ENCODE measurements at places on chromosomes 13 and 19. TPM values are rescaled to one million over a fixed set of nuclear protein-coding genes. Genes with fewer than 3 reads are reported as not detected.

DNA sequence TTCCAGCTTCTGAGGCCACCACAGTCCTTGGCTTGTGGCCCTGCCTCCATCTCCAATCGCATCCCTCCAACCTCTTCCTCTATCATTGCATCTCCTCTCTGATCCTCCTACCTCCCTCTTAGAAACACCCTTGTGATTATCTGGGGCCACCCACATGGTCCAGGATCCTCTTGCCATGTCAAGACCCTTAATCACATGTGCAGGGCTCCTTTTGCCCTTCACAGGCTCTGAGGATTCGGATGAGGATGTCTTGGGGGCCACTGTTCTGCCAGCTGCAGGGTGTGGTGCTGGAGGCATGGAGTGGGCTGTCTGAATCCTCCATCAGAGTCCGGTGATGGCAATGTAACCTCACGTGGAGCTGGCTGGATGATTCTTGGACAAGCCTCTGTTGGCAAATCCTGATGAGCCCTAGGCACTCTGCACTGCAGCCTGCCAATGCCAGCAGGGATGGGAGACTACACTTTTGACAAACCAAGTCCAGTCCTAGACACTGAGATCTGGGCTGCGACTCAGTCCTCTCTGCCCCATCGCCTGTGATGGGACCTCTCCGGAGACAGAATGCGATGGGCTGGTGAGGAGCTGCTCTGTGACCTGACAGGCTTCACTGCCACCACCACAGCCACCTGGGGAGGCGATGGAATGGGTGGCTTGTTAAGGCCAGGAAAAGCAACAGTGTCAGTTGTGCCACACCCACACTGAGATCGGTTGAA lies 61.2 kb downstream of the CCDC70 start:
- DNase-seq: no peak

DNA sequence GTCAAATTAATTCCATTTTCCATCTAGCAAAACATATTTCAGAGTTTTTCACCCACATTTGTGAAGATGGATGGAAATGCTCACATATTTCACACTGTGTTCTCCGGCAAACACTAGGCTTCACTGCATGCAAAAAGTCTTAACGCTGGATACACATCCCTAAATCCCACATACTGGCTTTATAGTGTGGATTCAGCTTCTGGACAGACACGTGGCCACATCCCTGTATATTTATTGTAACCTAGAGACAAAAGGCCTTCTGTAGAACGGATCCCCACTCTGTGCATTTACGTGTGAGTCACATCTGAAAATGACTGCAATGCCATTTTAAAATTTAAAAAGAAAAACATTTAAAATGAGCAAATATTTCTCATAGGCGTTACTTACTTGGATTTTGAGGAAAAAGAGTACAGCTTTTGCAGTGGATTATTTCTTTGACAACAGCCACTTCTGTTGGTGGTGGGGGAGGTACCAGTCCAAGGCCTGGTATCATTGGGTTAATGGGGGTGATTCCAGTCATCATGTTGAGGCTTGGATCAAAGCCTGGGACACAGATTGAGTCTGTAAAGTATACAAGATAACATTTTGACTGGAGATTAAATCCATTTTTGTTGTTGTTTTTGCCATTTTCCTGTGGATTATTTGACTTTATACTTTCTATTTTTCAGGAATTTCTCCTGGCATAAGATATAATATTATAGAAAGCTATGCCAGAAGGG lies 337.7 kb downstream of the DNAJC15 start:
- no peak for DNase-seq

GRCh38 chr19:39171479-39172465 lies 25.0 kb upstream of the NCCRP1 start:
- no peak for DNase-seq

DNA sequence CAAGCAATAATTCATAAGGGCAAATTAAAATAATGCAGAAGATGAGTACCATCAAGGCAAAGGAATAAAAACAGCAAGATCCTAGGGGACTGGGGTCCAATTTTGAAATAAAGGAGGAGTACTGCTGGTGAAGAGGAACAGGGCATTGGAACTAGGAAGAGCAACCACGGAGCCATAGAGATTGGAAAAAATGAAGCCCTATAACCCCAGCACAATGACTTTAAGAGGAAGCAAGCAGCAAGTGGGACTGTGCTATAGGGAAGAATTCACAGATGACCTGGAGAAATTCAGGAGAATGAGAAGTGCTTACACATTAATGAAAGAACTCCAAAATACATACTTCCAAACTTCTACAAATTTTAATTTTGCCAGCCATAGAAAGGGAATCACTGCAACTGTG lies 44.9 kb upstream of the ITM2B start:
- DNase-seq: no peak

RDH8 gene
- not detected for total RNA-seq

GRCh38 chr19:44735011-44735410 lies 13.5 kb upstream of the BCL3 start:
- DNase-seq: no peak

DPF1 gene
- total RNA-seq: 1.2 TPM

ZIC5 gene
- not detected for total RNA-seq

GRCh38 chr19:18987456-18987855 lies 45.9 kb downstream of the SUGP2 start:
- no peak for DNase-seq

ZNF345 gene
- 3.5 TPM for total RNA-seq

ZNF835 gene
- total RNA-seq: 2.8 TPM

DNA sequence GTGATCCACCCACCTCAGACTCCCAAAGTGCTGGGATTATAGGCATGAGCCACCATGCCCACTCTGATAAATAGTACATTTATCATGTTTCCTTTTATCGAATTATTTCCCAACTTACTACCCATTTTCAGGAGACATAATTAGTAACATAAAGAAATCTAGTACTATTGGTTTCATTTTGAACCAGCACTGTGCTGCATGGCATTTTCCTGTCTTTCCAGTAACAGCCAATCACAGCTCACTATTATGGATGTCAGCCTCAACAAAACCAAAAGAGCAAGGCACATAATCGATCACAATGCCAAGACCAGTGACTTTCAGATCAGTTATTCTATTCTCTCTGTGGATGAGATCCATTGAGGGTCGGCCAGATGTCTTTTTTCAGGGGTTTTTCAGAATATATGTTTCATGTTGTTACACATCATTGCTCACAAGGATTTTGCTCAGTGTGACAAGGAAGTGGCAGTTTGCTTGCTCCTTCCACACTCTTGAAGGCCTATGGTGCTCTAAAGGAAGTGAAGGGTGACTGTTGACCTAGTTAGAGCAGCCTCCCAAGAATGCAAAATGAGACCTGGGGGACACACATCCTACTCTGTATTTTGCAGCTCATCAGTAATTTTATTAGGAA lies 233.4 kb downstream of the KCNRG start:
- no peak for DNase-seq

ZNF772 gene
- total RNA-seq: 7.5 TPM

- DNase-seq: no peak
These were observed 416 bp upstream of the DOCK9 start for GRCh38 chr13:98978280-98978679.

MAB21L1 gene
- not detected for total RNA-seq

DNA sequence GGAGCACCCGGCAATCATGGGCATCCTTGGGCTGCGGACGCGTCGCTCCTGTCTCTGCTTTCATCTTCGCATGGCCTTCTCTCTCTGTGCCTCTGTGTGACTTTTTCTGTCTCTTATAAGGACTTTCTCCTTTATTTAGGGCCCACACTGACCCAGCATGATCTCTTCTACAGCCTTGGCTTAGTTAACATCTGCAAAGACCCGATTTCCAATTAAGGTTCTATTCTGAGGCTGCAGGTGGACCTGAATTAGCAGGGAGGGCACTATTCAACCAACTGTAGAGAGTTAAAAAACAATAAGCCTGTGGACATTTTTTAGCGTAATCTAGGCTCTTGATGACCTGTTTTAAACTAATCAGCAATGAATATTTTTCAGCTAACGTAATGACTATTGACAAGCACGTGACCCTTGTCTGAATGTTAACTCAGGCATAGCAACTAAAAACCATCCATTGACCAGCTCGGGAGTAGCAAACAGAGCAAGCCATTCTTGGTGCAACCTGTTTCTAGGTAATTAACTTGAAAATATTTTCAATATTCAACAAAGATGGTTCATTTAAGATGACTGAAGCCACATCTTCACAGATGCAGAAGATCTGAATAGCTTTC lies 15.2 kb downstream of the F10 start:
- no peak for DNase-seq

DNA sequence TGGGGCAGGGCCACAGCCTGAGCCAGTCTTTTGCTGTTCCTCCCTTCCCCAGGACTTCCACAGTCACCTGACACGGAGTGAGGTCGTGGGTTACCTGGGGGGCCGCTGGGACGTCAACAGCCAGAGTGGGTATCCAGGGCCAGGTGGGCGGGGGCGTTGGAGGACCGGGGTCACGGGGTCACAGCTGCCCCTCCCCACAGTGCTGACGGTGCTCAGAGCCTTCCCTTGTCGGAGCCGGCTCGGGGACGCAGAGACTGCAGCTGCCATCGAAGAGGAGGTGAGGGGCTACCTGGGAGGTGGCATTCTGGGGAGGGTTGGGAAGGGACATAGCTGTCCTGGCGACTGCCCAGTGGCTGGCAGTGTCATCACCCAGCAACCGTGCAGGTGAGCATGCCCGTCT lies 11.5 kb downstream of the MPND start:
- no peak for DNase-seq

FFAR1 gene
- 0.23 TPM for total RNA-seq

GRCh38 chr19:5891938-5892771 lies 11.4 kb downstream of the NDUFA11 start:
- DNase-seq: peak; percentile 47

ZNF382 gene
- 14.9 TPM for total RNA-seq

KLK15 gene
- not detected for total RNA-seq

GRCh38 chr19:50358483-50359327 lies 6.7 kb downstream of the NAPSA start:
- peak; percentile 87 for DNase-seq

ATP8B3 gene
- total RNA-seq: 8.4 TPM

- no peak for DNase-seq
These were observed 4.7 kb upstream of the POMP start for GRCh38 chr13:28654276-28654675.

- DNase-seq: no peak
These were observed 39.4 kb downstream of the VAV1 start for GRCh38 chr19:6811906-6812305.

DNA sequence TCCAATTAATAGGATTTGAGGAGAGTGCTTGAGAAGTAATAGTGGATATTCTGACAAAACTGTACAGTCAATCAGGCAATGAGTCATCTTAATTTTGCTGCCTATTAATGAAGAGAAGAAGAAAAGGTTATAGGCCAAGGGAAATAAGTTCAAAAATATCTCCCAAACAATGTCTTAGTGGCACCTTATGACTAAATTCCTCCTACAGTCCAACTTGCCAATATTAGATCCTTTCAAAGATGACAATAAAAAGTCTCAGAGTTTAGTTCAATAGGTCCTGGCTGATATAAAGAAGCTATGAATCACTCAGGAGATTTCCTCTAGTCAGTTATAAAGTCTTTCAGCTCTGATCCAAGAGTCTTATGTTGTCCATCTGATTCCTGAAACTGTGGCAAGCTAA lies 27.9 kb downstream of the UGGT2 start:
- no peak for DNase-seq

SYT5 gene
- not detected for total RNA-seq

ZNF93 gene
- total RNA-seq: 21.7 TPM

DNA sequence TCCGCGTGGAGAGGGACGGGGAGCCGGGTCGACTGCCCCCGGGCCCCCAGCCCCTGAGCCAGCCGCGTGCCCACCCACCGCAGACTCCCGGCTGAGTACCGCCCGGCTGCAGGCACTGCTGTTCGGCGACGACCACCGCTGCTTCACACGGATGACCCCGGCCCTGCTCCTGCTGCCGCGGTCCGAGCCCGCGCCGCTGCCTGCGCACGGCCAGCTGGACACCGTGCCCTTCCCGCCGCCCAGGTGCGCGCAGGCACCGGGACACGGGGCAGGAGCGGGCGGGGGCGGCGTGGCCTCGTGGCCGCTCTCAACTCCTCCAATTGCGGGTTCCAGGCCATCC lies 1.6 kb downstream of the AMH start:
- DNase-seq: no peak

GRCh38 chr19:13092158-13092543 lies 10.5 kb downstream of the LYL1 start:
- no peak for DNase-seq

DNA sequence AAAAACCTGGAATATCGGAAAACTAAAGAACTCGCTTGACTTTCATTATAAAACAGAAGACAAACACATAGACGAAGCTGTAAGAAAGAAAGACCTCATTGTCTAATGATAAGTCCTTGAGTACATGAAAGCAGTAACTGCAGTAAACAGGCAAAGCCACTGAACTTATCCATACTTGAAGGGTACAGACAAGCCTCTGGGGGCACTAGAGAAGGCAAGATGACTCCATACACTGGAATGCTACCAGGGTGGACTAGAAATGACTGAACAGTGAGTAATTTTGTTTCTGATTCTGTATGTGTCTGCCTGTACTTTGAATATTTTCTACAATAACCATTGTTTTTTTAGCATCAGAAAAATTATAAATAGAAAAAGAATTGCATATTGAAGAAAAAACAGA lies 507.9 kb downstream of the UQCRFS1 start:
- DNase-seq: no peak

DNA sequence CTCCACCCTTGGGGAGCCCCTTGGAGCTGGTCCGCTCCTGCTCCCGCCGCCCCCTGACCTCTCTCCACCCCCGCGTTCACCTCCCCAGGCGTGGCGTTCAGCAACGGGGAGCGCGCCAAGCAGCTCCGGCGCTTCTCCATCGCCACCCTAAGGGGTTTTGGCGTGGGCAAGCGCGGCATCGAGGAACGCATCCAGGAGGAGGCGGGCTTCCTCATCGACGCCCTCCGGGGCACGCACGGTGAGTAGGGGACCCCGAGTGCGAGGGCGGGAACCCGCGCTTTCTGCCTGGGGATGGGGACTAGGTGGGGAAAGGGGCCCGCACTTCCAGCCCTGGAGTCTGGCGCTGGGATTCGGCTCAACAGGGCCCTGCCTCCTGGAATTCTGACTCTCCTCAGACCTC lies 1.7 kb downstream of the CYP2A13 start:
- peak; percentile 8 for DNase-seq

CGB2 gene
- total RNA-seq: 0.43 TPM

- DNase-seq: peak; percentile 57
These were observed 2.9 kb downstream of the DAZAP1 start for GRCh38 chr19:1410136-1410786.

DENND1C gene
- 49.5 TPM for total RNA-seq

SHANK1 gene
- total RNA-seq: not detected

ADGRE3 gene
- total RNA-seq: 0.30 TPM

FAM83E gene
- 4.1 TPM for total RNA-seq

DNA sequence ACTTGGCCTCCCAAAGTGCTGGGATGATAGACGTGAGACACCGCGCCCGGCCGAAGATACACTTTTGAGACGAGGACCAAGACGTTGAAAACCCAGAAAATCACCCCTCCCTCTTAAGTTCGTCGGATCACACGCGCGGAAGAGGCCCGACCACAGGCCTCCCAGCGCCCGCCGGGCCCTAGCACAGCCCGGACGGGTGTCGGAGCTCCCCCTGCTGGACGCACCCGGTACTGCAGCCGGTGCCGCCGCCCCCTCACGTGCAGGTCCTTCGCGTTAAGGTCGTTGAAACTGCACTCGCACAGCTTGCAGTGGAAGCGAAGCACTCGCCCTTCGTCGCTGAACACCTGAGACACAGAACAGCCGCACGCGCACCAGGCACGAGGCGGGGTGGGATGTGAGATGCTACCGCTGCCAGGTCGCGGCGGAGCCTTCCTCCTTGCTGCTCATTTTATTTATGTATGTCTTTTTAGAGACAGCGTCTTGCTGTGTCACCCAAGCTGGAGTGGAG lies 35.7 kb upstream of the MATK start:
- peak; percentile 94 for DNase-seq

GDF15 gene
- not detected for total RNA-seq

NOTCH3 gene
- 0.25 TPM for total RNA-seq
